Neural crest cell (in vitro differentiated cells): ENCODE measurements at places on chromosomes 5 and 9.

GRCh38 chr5:178637356-178638074 is 10.7 kb upstream of the CLK4 start:
- DNase-seq, result no peak

DNA sequence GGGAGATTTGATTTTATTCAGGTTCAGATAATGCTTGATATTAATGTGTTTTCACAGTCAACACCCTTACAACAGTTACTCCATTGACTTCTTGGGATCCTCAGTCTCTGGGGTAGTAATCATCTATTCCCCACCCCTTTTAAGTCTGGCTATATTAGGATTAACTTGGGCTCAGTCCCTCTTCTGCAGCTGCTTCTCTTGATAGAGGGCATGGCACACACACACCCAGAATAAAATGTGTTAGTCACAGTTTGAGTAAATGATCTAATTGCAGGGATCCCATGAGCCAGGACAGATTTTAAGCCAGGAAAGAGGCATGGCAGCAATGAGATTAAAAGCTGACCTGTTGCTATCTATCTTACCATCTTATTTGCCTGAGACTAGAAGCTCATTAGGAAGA is 53.7 kb upstream of the VLDLR start:
- no peak for DNase-seq

DNA sequence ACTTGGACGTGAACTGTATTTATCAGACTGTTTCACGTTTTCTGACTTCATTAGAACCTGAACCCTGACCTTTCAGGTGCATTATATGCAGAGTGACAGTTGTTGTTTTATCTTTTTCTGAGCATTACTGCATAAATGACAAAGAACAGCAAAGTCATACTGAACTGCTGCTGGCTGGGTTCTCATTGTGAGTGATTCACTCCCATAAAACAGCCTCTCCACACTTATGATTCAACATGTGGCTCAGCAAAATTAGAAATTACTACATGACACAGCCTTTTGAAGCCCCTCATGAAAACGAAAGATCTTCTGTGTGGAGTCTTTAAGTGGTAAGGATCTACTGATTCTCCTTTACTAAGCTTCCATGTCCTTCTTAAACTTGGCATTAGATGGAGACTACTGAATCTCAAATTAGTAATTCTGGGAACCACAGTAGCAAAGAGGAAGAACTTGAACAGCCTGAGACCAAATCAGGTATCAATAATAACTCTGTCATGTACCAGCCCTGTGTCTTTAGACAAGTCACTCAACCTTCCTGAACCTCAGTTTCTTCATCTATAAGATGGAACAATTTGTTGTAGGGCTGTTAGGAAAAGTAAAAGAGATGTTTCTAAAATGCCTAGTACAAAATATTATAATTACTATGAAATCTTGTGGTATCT is 172.3 kb upstream of the GNA14 start:
- no peak for DNase-seq

GRCh38 chr9:137254624-137255447 is at the start of gene NELFB:
Gene NELFB (plus strand): TSS chr9:137255327.
- DNase-seq, result peak; percentile 99

- no peak for DNase-seq
Measured at GRCh38 chr5:69530561-69531405, 29.2 kb upstream of the GTF2H2C start.

GRCh38 chr5:136399527-136399926 is 34.2 kb upstream of the TRPC7 start:
- no peak for DNase-seq

GRCh38 chr5:117794847-117795246 is 1193.5 kb downstream of the DTWD2 start:
- DNase-seq, result no peak

DNA sequence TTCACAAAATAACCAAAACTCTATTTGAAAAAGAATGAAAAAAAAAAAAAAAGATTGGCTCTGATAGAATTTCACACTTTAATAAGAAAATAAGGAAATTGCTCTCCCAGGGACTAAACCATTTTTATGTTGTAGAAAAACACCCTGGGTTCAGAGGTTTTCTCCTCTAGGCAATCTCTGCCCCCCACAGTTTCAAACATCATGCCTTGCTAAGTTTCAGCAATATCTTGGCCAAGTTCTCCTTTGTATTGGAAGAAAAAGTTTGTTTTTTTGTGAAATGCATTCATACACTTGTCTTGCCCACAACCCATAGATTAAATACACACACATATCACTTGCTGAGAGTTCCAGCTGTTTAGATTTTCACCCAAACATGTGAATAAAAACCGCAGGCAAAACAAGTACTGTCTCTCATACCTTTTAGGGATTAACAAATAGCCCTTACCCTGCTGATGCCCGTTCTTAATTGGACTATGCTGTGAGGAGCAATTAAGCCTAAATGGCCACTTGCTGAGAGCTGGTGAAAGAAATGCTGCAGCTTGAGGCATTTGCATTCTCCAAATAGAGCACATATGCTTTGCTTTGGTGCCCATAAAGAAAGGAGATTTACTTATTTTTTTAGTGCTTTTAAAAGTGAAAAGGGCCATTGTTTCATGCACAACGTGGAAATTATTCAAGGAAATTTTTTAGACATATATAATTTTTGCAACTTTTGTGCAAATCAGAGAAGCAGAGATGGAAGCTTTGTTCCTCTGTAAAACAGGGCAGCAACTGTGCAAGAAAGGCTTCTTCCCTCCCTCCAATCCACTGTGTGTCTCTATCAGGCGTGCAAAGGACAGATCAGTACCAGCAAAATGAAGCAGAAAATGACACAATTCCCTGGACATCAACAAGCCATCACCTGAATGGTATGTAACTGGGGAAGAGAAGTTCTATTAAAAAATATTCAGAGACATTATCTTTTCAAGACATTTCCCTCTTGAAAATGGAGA is 262.4 kb upstream of the KIF2A start:
- no peak for DNase-seq

- no peak for DNase-seq
Measured at GRCh38 chr9:93134740-93135444, 841 bp upstream of the NINJ1 start.

DNA sequence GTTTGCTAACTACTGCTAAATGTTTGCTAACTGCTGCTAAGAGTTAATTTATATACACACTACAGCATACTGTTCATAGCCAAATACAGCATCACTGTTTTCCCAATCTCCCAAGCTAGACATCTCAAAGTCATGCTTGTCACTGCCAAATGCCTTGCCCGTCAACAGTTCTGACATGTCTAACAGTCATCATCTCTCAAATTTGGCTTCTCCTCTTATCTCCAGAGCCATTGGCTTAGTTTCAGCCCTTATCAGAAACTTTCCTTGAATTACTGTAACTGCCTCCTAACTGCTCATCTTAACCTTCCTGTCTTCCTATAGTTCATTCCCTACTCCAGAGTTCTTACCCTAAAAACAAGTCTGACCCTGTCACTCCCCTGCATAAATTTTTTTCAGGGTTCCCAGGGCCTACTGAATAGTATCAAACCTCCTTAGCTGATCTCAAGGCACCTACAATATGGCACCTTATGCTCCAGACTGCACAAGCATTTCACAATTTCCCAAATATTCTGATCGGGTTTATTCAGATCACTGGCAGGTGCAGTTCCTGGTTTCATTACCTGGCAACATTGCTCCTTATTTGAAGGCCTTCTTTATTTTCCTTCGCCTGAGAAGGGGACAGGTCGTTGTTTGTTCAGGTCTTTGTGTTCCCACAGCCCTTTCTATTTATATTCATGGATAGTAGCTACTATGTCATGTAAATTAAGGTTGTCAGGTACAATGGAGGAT is 55.9 kb upstream of the ANKRD55 start:
- DNase-seq, result no peak

DNA sequence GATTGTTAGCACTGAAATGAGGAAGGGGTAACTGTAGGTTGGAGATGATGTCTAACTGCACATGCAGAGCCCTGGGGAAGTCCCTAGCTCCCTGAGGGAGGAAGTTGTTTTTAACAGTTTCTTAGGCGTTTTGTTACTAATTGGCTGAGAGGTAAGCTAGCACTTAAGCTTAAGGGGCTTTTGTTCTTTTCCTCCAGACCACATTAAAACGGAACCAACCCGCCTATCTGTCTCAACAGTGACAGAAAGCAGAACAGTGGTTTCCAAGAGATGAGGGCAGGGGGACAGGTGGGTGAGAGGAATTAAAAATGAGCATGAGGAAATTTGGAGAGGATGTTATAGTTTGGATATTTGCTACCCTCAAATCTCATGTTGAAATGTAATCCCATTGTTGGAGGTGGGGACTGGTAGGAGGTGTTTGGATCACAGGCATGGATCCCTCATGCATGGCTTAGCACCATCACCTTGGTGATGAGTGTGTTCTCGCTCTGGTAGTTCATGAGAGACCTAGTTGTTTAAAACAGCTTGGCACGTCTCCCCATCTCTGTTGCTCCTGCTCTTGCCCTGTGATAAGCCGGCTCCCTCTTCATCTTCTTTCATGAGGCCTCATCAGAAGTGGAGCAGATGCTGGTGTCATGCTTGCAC is 38.9 kb downstream of the LYRM7 start:
- DNase-seq, result no peak

- DNase-seq, result no peak
Measured at GRCh38 chr5:89181546-89181945, 298.6 kb upstream of the MEF2C start.
